ENCODE measurements at places on chromosomes 4 and X. TPM values are rescaled to one million over a fixed set of nuclear protein-coding genes. Genes with fewer than 3 reads are reported as not detected.

TLR10 gene
- total RNA-seq = not detected

GRCh38 chr4:184439856-184440594 is 34.3 kb downstream of the IRF2 start:
- no peak for DNase-seq

DNA sequence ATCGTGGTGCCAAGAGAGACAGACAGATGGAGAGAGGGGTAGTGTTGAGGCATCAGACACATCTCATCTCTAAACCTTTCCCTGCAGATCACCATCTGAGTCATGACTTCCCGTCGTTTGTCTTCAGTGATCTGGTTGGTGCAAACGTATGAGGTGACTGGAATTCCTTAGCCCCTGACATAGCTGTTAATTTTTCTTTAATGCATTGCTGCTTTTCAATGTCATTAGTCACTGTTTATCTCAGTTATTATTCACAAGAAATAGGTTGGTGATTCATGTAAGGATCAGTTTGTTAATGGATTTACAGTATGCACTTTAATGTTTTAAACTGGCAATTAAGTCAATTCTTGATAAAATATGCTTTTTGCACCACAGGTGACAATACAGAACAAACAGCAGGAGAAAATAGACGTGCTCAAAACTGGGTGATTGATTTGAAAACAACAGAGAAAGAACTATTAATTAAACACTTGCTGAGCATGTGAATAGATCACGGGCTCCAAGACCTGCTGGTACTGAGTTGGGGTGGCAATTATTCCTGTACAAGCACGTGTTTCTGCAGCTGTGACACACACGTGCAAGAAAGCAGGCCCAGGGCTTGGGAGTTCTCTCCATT is 1.3 kb upstream of the TMEM154 start:
- DNase-seq = peak; percentile 98

DNA sequence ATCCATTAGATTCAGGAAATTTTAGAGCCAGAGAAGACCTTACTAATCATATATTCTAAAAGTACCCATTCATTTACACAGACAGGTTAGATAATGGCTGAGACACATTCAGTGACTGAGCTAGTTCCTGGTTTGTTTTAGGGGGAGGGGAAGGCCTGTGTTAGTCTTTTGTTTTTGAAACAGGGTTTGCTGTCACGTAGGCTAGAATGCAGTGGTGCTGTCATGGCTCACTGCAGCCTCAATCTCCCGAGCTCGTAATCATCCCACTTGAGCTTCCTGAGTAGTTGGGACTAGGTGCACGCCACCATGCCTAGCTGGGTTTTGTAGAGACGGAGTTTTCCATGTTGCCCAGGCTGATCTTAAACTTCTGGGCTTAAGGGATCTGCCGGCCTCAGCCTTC is 10.1 kb downstream of the RBPJ start:
- no peak for DNase-seq

DNA sequence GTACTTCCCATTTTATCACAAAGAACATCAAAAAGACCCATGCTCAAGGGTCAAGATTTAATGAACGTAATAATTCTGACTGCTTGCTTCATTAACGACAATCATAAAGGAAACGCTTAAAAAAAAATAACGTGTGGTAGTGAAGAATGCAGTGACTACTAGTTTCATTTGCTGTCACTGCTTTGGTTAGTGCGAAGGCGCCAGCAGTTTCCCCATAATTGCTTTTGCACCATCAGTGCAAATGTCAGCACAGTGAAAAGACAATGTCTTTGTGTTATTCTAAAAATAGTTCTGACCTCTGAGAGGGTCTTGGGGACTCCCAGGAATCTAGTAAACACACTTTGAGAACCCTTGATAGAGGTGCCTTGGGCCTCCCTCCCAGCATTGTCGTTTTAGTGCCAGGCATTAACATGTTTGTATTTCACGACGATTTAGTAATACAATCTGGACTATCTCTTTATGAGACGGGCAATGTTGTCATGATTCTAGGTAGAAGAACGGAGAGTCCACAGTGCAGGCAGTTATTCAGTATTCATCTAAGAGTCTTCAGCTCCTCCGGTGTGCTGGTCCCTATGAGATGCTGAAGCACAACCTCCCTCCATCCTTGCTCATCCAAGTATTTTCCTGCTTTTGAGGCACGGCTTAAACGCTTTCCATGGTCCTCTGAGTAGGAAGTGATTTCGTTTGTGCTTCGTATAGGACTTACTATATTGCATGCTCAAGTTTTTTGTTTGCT is 71.0 kb downstream of the AFF1 start:
- DNase-seq = no peak

DNA sequence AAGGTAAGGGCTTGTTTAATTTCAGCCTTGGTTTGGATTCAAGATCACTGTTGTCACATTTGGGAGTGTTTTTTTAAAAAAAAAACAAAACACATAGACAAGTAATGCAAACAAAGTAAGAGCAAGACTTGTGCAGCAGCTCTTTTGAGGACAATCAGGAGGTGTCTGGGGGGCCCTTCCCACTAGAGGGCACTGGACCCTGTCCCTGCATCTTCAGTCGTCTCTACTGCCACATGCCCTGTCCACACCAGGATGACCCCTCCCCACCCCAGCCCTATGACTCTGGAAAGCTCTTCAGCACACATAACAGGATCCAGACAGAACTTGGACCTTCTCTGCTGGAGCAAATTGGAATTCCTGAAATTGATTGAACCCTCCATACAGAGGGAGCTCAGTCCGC is 71.0 kb downstream of the USP46 start:
- no peak for DNase-seq

- DNase-seq = no peak
Measured at GRCh38 chr4:21011106-21011505, 310.8 kb downstream of the PACRGL start.

CDKL2 gene
- total RNA-seq = 1.8 TPM
